Hematopoietic multipotent progenitor cell treated with erythropoietin and hydrocortisone succinate and interleukin-3 and kit ligand, for 8 days (in vitro differentiated cells): ENCODE measurements at places on chromosomes 3 and 15.
A peak's percentile ranks its signal among the peaks of the same experiment; 100 is the strongest.

DNA sequence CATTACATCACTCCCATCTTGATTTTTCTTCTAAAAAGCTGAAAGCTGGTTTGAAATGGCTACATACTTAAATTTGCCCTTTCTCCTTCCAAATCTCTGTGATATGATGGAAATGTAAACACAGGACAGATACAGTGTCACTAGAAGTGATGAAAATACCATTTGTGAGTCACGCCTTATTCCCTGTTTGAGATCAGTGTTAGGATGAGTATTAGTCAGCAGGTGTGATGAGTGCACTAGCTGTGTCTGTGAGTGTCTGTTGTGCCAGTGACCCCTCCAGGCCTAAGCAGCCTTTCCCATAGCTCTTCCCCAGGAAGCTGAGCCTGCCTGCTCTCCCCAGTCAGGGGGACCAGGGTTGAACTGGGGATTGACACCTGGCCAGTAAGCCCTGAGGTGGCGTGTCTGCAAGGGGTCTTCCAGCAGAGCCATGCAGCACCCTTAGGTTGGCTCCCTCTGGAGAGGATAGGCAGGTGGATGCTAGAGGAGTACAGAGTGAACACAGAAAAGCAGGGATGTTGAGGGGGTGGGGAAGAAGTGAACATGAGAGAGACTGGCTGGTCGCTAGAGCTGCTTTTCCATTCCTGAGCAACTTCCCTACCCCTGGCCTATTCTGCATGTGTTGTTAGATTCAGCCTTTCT lies 92.0 kb downstream of the PDE8A start:
- DNase-seq: no peak

DNA sequence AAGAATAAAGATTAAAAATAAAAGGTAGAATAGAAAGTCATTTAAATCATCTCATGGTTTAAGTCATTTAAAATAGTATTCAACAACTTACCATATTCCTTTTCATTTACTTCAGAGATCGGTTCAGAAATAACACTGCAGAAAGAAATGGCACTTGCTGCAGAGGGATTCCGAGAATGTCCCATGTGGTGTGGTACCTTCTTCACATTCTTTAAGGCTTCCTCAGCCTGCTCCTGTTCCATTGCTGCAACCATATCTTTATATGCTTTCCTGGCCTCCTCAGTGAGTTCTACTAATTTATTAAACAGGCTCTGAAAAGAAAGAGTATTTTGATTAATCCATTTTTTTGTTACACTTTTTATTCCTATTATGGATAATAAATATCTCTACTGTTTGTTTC lies 32.6 kb upstream of the SHC4 start:
- no peak for DNase-seq

DNA sequence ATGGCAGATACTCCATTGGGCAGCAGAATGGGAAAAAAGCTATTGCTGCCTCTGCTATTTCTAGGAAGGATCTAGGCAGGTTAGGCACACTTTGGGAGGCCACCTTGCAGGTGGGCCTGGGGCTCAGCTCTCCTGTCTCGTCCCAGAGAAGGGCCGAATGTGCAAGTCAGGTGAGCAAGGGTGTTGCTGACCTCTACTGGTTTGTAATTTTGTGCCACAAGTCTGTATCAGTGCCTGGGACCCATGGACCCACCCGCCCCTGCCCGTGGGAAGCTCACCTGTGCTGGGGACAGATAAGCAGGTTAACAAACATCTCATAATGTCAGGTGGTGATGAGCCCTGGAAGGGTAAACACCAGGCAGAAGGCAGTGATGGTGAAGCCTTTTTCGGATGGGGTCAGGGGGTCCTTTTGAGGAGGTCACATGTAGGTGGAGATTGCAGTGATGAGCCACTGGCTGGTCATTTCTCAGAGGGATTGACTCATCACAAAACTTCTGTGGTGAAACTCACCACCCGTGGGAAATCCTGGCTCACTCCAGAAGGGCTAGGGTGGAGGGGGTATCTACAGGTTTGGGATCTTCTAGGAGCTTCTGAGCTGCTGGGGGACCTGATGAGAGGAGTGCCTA lies 161.3 kb downstream of the KLF13 start:
- no peak for DNase-seq

GRCh38 chr15:68537097-68537496 lies 41.7 kb upstream of the CORO2B start:
- DNase-seq: no peak

- DNase-seq: no peak
Measured at GRCh38 chr3:8743911-8744310, 10.3 kb downstream of the CAV3 start.

GRCh38 chr3:115788921-115789470 lies 165.7 kb downstream of the GAP43 start:
- no peak for DNase-seq

DNA sequence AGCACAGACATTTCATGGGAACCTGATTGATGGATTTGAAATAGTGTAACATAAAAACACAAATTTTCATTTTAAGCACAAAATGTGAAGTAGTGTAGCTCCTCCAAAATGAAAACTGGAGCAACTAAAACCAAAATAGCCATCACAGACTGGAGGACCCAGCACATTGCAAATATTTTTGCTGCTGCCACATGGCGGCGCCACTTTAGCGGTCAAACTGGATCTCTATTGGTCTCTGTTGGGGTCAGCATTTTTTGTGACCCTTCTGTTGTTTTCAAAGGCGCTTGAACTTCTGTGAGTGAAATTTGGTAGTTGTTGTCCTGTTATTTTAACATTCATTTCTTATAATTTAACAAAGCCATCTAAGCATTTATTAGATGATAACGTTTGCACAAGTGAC lies 259.9 kb downstream of the IL20RB start:
- no peak for DNase-seq

- DNase-seq: no peak
Measured at GRCh38 chr3:149553781-149554451, 79.4 kb downstream of the TM4SF4 start.

DNA sequence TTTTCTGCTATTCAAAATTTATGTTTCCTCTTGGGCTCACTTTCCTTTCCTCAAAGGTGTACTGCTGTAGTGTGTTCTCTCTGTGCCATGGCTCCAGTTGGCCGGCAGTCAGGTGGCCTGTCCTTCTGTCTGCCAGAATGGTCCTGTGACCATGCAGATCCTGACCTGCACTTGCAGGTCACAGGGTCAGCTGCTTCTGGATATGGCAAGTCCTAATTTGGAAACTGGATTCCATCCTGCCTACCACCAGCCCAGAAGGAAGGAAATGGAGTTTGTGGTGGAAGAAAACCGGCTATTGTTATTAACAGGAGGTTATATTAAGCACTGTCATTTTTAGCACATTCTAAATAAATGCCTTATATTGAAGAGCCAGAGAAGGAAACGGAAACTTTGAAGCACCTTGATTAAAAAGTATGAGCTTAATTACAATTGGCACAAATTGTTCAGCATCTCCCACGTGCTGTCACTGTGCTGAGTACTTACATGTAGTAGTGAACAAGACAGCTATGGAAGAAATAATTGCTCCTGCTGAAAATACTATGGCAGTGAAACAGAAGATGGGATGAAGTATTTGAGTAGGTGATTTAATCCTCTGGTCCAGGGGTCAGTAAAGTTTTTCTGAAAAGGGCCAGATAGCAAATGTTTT lies 362.8 kb downstream of the PTPRG start:
- no peak for DNase-seq

GRCh38 chr15:57367556-57367955 lies 8.7 kb upstream of the CGNL1 start:
- no peak for DNase-seq

- no peak for DNase-seq
Measured at GRCh38 chr3:28008235-28008634, 233.2 kb upstream of the CMC1 start.

DNA sequence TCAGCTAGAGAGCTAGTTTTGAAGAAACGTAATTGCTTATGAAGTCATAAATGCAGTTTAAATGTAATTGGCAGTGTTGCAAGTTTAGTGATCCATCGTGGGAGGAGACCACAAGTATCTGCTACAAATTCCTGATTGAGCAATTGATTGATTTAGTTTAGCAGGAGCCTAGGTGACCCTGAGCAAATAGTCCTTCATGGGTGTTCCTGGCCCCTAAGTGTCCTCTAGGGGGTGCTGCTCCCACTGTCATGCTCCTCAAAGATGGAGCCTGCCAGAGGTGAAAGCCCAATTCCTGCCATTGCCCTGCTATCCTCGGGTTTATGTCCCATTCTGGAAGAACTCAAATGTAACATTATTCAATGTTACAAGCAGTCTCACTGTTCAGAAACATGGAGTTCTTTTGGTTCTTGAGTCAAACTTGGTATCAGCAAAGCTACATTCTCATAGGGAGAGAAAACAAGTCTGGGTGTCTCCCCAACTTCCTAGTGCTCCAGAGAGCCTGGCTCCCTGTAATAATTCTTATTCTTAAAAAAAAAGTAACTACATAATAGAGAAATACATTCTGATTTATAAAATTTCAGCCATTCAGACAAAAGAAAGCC lies 29.8 kb upstream of the SENP5 start:
- DNase-seq: peak; percentile 81

- DNase-seq: no peak
Measured at GRCh38 chr3:76043746-76044145, 258.4 kb upstream of the ZNF717 start.

DNA sequence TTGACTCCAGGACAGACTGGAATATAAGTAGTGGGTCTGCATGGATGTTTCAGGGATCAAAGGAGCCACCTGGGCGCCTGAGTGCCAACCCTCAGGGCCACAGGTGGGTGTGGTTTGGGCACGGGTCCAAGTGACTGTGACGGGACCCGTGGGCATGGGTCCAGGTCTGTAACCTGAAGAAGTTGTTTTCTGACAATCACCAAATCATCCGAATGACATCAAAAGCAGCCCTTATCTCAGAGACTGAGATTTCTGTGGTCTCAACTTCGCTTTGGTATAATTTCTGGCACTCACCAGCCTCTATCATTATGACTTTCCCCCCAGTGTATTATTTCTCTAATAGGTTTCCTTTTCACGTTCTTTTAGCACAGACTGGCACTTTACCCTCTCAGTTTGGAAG lies 24.4 kb downstream of the RLBP1 start:
- no peak for DNase-seq

DNA sequence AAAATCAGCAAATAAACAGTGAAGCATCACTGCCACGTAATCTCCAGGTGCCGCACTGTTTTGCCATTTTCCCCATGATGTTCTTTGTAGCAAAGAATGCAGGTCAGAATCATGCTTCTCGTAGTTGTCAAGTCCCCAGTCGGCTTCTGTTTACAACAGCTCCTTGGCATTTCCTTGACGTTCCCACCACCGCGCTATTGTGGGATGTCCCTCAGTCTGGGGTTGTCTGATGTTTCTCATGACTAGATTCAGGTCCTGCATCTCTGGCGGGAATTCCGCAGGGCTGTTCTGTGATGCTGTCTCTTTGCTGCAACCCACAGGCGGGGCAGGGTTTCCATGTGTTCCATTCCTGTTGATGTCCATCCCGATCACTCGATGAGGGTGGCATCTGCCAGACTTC lies 117.9 kb upstream of the SMAD3 start:
- no peak for DNase-seq

DNA sequence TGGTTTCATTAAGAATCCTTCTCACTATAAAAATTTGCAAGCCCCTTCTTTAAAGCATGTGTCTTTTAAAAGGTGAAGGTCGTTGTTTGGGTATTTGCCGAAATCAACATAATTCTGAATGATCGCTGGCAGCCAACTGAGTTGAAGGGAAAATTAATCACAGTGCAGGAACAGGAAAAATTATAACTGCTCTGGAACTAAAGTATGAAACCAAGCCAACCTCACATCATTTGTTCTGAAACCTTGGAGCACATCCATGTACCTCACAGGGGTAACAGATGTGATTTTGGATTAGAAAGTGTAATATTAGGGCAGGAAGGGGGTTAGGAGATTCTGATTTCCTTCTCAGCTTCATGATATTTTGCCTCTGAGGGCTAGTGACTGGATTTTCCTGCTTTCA lies 52.2 kb upstream of the PTX3 start:
- no peak for DNase-seq

DNA sequence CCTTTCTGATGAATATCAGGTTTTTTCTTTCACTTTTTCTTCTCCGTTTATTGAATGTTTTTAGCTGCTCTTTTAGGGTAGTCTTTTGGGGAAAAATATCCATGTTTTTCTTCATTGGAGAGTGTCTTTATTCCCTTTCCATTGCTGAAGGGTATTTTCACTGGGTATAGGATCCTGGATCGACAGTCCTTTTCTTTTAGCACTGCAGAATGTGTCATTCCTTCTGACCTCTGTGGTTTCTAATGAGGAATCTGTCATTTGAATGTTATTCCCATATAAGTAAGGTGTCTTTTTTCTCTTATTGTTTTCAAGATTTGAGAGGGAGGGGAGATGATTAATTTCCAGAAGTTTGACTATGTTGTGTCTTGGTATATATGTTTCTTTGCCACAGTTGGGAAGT lies 96.8 kb downstream of the BBX start:
- no peak for DNase-seq

- no peak for DNase-seq
Measured at GRCh38 chr15:33581032-33581431, 270.3 kb downstream of the RYR3 start.

DNA sequence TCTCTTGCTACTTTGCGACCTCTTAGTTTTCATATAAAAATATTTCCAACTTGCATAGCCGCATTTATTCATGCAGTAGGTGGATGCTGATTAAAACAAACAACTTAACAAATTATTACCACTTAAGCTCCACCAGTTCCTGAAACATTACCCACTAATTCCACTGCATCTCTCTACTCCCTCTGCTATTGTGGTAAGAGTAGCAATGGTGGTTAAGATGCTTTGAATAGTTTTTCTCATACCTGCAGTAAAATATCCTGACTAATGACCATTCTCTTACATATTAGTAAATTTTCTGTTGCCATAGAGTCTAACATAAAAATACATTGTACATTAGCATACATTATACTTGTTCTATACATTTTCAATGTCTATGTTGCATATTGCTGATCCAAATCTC lies 397.6 kb upstream of the PLSCR5 start:
- no peak for DNase-seq

- DNase-seq: no peak
Measured at GRCh38 chr15:55912982-55913381, 80.4 kb downstream of the NEDD4 start.

DNA sequence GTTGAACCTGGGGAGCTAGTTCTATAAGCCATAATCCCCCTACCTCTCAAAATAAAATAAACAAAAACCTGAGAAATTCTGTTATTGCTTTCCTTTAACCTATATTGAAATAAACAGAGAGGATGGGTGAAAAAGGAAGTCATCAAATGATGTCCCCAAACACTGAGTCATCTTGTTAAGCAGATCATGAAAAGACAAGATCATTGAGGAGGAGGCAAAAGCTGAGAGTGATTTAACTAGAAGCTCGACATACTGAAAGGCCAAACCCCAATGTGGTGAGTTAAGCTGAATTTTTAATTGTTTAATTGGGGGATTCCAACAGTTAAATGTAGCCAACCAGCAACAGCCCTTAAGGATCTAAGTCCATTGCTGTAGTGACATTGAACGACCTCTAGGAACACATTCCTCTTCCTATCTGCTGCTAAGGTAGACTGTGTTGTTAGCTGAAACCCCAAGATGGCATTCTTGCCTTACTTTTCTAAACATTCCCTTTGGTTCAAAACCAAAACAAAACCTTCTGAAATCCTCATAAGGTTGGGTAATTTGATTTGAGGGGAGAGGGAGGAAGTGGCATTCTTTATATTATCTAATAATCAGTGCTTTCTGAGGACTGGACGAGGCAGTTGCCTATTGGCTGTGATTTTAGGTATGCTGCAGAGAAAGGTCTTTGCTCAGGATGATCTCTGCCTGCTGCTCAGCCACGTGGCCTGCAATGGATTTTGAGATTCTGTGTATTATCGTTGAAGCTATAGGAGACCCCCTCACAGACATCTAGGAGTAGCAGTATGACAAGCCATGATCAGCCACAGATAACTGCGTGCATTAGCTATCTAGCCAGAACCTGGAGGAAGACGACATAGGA lies 62.7 kb upstream of the BNIP2 start:
- peak; percentile 7 for DNase-seq

- DNase-seq: no peak
Measured at GRCh38 chr3:9222049-9222448, 27.4 kb downstream of the SRGAP3 start.
